Inflammatory macrophage treated with lipopolysaccharide for 1 hour (primary cell): ENCODE measurements at places on chromosomes 7 and 10.

DNA sequence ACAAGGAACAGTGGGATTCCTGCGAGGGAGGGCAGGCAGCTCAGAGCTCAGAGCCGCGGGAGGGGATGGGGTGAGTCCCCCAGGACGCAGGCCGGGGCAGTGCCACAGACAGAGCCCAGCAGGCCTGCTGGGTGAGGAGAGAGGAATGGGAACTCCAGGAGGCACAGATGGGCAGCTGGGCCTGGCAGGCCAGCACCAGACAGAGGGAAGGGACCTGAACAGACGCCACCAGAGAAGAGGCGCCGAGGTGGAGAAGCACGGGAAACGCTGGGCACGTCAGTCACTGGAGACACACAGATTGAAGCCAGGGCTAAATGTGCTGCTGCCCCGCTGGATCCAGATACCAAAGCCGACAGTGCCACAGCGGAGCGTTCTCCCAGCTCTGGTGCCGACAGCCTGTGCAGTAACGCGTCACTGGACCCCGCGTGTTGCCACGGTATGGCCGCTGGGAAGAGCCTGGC is 225.8 kb downstream of the MAD1L1 start:
- DNase-seq = no peak

DNA sequence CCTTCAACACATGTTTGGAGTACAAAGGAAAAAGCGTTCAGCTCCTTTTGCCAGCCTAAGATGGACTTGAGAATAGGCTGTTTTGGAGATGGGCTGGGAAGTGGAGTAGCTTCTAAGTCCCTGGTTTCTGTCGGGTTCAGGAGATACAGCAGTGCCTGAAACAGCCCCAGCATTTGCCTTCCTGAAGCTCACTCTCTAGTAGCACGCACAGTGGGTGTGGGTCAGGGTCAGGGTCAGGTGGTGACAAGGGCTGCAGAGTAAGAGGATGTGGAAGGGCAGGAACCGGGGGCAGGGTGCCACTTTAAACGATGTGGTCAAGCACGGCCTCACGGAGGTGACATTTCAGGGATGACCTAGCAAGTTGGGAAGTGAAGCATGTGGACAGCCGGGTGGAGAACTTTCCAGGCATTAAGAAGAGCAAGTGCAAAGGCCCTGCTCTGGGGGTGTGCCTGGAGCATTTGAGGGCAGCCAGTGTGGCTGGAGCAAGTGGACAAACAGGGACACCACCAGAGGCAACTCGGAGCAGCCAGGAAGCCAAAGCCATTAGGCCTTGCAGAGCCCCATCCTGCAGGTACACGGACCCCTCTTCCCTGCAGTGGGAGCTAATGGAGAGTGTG is 382.2 kb upstream of the ZMIZ1 start:
- DNase-seq = no peak

DNA sequence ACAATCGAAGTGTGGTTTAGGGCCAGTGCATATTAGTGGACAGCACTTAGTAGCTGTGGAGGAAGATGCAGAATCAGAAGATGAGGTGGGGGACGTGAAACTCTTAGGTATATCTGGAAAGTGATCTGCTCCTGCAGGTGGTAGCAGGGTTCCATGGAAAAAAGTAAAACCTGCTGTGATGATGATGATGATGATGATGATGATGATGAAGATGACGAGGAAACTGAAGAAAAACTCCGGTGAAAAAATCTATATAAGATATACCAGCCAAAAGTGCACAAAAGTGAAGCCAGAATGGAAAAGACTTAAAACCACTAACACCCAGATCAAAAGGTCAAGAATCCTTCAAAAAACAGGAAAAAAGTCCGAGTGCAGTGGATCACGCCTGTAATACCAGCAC is 40.0 kb downstream of the LSMEM1 start:
- no peak for DNase-seq

DNA sequence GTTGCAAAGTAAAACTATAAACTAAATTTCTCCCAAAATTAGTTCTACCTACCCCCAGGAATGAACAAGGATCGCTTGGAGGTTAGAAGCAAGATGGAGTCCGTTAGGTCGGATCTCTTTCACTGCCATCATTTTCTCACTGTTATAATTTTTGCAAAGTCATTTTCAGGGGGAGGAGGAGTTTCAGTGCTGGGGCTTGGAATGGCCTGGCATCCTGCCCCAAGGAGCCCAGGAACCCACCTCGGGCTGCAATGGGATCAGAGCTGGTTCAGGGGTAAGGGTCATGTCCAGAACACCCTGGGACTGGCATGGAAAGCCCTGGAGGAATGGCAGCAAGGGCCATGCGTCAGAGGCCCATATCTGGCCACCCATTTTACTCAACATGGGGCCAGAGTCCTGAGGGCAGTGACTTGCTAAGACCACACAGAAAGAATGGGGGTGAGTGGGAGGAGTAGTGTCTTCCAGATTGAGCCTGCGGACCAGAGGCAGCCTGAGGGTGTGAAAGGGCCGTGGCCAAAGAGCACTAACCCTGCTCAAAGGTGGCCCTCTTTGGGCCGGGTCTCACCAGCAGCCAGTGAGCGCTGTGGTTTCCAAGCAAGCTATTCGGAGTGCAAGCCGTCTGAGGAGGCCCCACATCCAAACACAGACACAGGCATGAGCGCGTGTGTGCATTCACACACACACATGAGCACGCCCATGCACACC is 31.8 kb downstream of the GPRIN2 start:
- no peak for DNase-seq

- DNase-seq = no peak
Measured at GRCh38 chr10:118357841-118358240, 15.7 kb upstream of the FAM204A start.

- no peak for DNase-seq
Measured at GRCh38 chr10:94066411-94066810, 72.7 kb downstream of the PLCE1 start.
